ENCODE measurements at places on chromosomes 4 and X. TPM values are rescaled to one million over a fixed set of nuclear protein-coding genes. Genes with fewer than 3 reads are reported as not detected.

PDCL2 gene
- total RNA-seq: not detected

ERVMER34-1 gene
- 3.5 TPM for total RNA-seq

DNA sequence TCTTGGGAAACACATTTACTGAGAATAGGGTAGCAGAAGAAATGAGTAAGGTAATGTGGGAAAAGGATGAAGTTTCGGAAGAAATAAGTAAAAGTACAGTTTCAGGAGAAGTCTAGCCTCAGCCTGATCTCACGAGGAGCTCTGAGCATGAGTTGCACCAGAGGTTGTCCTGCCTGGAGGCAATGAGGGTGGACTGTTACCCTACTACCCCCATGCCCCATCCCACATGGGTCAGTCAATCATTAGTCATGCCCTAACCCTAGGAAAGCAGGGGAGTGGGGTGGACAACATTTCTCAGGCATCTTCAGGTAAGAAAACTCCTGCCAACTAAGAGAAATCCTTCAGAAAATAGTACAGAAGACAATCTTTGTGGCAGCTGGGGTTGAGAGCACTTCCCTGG, 35.1 kb downstream of the HS3ST1 start:
- DNase-seq: no peak

DNA sequence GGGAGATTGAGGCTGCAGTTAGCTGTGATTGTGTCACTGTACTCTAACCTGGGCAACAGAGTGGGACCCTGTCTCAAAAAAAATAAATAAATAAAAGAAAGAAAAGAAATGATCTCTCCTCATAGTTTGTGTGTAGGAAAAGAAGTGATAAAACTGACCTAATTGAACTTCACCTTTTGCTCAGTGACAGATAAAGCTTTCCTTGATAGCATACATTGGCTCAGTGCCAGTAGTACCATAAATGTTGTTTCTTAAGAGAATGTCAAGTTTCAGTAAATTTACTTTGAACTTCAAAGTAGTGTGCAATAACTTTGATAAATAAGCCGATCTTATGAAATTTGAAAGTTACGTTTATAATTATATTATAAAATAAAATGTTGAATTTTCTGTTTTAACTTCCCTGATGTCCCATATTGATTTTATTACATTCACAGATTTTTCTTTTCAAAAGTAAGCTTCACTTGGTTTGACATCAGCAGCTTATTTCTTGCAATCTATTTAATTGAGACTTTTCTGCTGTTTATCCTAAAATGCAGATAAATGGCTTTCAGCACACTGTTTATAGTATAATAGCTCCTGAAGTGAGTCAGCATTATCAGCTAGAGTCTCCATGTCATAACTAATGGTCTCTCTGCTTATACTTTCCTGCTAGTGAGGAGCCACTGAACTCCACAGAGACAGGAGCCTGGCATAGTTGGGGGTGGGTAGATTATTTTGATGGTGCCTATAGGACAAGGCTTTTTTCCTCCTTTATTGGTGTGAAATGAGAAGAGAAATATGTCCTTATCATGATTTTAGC, 330.1 kb downstream of the BMPR1B start:
- no peak for DNase-seq

DNA sequence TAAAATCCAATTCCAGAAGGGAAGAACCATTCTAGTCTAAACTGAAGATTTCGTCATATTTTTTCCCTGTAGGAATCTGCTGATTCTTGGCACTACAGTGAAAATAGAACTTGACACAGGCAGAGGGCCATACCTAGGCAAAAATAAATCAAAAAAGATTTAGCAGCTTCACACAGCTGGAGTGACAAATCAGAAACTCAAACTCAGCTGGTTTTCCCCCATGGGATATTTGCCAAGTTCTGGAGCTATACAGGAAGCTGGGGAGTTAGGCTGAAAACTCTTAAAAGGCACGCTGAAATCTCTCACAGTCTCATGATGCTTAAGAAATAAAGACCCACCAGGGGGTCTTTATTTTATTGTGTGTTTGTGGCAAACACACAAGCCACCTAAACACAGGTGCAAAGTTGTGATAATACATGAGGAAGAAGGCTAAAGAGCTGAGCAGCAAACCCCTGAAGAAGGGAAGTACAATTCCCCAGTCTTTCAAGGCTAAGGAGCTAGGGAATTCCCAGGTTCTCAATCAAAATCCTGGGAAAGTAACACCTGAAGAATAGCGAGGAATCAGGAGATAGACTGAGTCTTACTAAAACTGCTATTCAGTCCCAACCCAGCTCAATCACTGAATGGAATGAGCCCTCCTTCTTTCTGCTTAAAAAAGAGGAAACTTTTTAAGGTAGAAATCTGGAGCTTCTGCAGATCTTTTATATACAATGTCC, 32.1 kb upstream of the BEND2 start:
- DNase-seq: no peak

DNA sequence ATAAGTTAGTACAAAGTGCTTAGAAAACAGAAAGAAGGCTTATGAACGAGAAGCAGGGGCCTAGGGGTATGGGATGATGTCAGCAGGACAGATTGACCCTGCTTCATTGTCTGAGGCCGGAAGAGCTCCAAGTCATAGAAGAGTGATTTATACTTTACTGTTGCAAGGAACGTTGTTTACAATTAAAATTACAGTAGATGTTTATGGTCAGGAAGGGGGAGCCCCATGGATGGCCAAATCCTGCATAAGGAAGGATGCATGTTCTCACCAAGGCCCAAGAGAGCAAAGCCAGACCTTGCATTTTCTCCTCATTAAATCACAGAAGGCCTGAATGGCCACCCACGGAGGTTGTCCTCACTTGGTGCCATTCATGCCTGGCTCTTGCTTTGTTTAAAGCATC, 115.3 kb downstream of the LDB2 start:
- no peak for DNase-seq

DNA sequence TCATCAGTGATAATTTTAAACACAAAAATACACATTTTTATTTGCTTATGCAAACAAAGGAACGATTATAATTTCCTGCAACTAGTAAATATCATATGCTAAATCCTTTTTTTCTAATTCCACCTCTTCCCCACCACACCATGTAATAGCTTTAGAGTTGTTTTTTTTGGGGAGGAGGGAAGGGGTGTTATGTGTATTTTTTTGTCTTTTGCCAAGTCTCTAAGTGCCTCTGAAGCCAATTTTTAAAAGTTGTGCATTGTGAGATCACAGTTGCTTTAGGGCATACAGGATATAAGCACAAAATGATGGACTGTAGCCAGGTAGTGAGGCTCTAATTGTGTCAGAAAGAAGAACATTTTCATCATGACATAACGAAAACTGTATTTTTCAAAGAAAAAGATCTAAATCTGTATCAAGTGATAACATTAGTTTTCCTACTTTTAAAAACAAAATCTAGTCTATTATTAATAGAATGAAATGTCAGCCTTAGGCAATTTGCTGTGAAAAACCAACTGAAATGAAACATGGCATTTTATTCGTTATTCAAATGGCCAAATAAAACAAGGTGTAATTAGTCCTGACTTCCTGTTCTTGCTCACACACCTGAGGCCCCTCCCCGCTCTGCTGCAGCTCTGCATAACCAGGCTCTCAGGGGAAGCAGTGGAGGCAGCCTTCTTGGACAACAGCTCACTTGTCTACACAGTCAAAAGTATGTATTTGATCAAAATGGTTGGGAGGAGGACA, 157.4 kb downstream of the PALLD start:
- no peak for DNase-seq

DNA sequence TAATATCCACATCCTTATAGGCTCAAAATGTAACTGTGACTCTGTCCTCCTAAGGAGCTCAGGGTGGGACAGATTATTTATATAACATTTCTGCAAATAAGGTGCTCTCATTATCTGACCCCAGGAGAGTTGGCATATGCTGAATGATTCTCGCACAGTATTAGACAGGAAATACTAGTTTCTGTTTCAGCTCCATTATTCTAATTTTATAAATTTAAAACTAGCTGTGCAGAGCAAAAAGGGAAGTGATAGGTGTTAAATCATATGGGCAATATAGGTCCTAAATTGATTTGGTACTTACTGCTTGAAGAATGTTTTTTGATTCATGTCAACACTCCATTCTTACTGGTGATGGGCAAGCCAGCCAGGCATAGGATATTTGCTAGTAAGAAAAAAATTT, 141.5 kb downstream of the GLRA2 start:
- no peak for DNase-seq

GRCh38 chr4:164617426-164617825, 136.5 kb upstream of the SMIM31 start:
- DNase-seq: no peak

DNA sequence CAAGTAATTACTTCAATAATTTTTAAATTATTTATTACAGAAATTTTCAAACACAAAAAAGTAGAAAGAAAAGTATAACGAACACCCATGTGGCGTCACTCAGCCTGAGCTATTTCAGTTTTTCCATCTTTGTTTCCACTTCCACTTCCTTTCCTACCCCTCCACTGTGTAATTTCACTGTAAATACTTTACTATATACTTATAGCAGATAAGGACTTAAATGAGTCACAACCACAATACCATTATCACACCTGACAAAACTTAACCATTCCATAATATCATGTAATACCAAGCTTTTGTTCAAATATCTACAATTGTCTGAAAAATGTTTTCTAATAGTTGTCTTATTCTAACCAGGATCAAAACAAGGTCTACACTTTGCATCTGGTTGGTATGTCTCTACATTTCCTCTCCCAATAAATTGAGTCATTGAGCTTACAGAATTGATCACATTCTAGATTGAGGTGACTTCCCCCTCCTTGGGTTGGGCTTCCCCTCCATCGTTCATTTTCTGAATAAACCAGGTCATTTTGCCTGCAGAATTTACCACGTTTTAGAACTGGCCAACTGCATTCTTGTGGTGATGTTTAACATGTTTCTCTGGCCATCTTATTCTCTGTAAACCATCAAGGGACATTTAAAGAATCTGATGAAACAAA, 48.7 kb downstream of the ATP10D start:
- no peak for DNase-seq

- DNase-seq: no peak
Observed at GRCh38 chrX:9845578-9845952, 59.3 kb downstream of the SHROOM2 start.

COX7B2 gene
- total RNA-seq: not detected
